ENCODE measurements at places on chromosomes 3 and 15.

DNA sequence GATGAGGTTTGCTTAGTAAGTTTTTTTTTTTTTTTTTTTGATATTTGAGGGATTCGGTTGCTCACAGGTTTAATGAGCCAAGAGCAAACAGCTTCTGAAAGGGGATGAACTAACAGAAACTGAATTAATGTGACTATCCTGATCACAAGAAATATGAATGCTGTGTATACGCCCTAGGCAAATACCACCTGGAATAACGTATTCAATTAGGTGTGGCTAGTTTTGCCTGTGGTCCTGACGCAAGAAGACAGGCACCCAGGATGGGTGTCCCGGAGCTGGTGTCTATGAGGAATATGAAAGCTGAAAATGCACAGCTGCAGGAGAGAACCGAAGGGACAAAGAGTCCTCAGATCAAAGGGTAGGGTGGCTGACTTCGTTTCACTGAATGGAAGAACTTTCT, 14.6 kb downstream of the LSG1 start:
- no peak for DNase-seq

GRCh38 chr3:128584412-128585020, 66.1 kb downstream of the RPN1 start:
- peak; percentile 38 for DNase-seq

- no peak for DNase-seq
Measured at GRCh38 chr3:31135546-31135945, 241.1 kb upstream of the GADL1 start.

- no peak for DNase-seq
Measured at GRCh38 chr3:52494445-52494844, 693 bp upstream of the STAB1 start.

DNA sequence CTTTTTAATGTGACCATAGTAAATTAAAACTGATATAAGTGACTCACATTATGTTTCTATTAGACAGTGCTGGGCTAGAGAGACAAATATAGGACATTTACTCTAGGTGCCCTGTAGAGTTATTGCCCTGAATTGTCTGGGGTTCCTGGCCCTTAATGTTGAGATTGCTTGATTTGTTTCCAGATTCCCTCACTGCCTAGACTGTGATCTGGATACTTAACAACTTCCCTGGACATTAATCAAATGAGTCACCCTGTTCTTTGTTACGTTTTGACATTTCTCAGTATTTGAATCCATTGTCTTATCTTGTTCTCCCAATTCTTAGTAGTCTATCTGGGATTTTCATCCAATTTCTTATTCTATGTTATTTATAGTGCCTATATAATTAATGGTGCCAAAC, 65.8 kb downstream of the DTWD1 start:
- no peak for DNase-seq

DNA sequence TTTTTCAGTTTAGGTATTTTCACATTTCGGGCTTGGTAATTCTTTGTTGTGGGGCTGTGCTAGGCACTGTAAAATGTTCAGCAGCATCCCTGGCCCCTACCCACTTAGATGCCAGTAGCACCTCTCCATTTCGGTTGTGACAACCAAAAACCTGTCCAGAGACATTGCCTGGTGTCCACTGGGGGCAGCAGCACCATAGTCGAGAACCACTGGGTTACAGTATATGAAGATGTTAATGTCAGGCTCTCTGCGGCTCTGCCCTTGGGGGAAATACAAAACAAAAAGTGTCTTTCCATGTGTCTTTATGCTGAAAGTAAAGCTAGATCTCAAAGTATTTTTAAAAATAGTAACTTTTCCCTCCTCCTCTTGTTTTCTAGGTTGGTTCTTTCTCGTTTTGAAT, 177.2 kb downstream of the ITPR1 start:
- DNase-seq: no peak

All from stimulated activated CD4-positive, alpha-beta T cell treated with anti-CD3 and anti-CD28 coated beads, TNF-alpha, amount 100 ng/mL, for 48 hours (primary cell).